ENCODE measurements at places on chromosomes 2 and 18.

DNA sequence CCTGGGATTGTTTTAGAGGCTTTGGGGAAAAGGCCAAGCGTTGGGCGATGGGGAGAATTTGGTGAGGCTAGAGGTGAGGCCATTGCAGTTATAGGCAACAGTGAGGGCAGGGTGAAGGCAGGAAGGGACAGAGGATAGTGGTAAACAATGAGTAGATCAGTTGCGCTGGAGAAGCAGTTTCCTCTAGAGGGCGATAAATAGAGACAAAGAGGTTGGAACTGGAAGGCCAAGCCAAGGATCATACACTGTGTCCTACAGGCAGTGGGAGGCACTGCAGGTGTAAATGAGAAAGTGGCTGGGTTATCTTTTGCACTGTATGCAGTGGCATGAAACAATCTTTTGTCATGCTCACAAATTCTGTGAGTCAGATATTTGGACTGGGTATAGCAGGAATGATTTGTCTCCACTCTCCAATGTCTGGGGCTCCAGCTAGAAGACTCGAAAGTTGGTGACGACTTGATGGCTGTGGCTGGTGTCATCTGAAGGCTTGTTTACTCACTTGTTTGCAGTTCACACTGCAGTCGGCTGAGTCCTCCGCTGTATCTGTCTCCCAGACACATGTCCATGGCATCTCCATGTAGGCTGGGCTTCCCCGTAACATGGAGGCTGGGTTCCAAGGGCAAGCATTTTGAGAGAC is 82.1 kb downstream of the TNP1 start:
- DNase-seq: no peak

- DNase-seq: no peak
These were observed 76.2 kb upstream of the EFEMP1 start for GRCh38 chr2:55999790-56000189.

GRCh38 chr2:25339211-25339674 is 2.5 kb downstream of the DNMT3A start:
- DNase-seq: no peak

DNA sequence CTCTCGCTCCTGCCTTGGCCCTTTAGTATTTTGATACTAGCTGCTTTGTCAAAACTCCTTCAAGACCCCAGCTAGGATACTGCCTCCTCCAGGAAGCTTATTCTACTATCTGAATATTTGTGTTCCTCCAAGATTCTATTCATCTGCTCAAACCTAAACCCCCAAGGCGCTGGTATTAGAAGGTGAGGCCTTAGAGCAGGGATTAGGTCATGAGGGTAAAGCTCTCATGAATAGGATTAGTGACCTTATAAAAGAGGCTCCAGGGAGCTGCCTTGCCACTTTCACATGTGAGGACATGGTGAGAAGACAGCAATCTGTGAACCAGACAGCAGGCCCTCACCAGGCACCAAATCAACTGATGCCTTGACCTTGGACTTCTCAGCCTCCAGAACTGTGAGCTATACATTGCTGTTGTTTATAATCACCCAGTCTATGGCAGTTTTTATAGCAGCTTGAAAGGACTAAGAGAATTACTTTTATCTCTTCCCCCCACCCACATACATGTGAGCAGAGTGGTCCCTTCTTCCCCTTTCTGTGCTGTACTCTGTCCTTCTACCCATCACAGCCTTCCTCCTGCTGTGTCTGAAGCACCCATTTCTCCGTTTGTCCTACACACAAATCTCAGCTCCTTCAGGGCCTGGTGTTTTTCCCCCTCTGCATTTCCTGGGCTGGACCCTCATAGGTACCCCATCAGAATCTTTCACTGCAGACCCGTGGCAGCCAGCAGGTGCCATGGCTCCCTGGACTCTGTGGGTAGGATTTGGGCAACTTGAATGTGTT is 54.5 kb downstream of the HS1BP3 start:
- DNase-seq: no peak

DNA sequence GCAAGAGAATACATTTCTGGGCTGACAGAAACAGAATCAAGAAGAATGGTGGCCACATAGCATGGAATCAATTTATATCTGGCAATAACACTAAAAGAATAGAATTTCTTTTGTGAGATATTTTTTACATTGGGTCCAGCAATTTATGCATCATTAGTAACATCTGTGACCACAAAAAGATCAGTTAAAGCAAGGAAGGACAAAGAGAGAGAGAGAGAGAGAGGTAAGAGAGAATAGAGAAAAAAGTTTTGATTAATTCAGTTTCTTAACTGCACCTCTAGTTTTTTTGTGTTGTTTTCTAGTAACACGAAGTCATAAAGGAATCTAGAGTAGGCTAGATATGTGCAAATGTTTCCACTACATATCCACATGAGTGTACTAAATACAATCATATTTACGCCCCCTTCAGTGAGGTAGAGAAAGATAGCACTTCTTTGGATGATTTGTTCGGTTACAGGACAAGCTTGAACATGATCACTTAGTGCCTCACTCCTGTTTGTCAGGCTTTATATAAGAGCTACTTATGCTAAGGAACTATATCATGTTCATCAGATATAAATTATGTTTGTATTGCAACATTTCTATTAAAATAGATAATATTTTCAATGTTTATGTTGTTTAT is 247.4 kb upstream of the COL3A1 start:
- DNase-seq: no peak

DNA sequence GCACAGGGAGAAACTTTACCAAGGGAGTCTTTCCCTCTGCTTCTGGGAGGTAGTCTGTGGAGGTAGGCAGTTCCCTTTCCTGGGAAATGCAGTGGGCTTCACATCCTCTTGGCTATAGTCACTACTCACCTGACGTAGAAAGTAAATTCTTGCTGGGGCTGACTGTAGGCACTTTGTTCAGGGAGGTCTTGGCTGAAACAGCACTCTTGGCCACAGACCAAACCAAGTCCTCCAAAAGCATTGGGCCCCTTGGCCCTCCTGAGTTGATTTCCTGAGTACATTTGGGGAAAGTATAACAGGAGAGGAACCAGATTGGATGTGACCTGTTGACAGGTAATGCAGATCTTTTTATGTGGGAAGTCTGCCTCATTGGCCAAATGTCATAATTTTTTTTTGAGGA is 108.9 kb downstream of the MGAT5 start:
- no peak for DNase-seq

DNA sequence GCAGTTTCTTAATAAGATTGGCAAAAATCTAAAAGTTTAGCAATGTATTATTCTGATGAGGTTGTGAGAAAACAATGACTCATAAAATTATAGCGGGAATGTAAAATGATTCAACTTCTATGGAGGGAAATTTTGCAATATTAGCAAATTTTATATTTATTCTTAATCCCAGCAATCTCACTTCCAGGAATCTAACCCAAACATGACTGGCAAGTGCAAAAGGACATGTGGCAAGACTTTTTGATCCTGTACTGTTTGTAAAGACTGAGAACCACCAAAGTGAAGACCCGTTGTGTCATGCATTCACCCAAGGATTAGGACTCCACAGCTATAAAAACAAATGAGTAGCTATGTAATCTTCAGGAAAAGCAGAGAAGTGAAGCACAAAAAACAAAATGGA is 234.8 kb upstream of the KYNU start:
- DNase-seq: no peak

DNA sequence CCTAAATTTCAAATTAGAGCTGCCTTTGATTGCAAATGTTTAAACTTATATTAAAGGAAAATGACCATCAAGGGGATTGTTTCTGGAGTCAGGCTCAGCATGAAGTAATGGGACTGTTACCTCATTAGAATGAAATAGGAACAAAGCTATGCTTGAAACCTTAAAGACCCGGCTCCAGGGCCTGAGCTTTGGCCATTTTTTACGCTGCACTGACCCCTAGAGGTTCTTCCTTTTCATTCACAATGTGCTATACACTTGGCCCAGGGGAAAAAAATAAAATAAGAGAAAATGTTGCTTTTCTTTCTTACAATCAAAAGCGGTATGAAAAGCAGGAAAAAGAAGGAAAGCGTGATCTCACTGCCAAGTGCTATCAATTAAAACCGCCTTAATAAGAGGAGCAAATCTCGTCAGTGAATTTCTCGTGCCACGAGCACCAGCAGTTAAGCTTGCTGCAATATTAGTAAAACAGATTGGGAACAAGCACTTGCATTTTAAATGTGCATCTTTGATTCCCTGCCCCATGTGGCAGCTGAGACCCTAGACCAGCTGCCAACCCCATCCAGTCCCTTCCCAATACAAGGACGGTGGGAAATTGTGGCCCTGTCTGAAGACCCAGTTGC is 96.6 kb downstream of the MBD2 start:
- DNase-seq: no peak

GRCh38 chr2:219698748-219699439 is 71.5 kb downstream of the SLC4A3 start:
- DNase-seq: no peak

DNA sequence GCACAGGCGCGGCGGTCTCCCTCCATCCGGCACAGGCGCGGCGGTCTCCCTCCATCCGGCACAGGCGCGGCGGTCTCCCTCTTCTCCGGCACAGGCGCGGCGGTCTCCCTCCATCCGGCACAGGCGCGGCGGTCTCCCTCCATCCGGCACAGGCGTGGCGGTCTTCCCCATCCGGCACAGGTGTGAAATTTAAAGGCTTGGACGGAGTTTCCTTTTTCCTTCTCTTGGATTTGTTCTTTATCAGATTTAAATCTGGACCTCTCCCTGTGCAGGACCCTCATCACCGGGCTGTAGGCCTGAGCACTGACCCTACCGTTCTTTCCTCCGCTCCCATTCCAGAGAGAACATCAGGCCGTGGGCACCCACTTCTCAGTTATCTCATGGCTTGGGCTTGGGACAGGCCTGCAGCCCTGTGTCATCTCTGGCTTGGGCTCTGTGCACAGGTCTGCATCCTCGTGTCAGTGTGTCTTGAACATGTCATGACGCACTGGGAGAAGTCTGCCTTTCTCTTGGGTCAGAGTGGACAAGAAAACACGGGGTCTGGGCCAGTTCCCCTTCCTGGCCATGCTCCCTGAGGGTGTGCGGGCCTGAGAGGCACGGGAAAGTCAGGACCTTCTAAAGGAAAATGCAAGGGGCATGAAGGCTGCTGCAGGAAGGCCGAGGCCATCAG is 53.9 kb upstream of the PXDN start:
- DNase-seq: no peak

DNA sequence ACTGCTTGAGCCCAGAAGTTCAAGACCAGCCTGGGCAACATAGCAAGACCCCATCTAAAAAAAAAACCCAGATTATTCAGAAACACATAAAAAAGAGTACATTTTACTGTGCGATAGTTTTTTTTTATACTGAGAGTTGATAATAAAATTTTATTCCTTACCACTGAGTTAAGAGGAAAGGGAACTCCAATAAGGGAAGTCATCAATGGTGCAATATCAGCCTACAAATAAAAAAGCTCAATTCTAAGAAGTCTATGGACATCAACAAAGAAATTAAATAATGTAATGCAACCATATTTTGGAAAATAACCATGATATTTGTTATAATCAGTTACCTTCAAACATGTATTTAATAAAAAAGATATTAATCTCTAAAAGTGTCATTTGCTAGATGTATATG is 46.6 kb downstream of the PIGN start:
- DNase-seq: no peak

GRCh38 chr2:57182916-57183315 is 863.7 kb upstream of the VRK2 start:
- DNase-seq: no peak
